Urothelium cell line (cell line): ENCODE measurements at places on chromosomes 16 and 17.
A peak's percentile ranks its signal among the peaks of the same experiment; 100 is the strongest.

DNA sequence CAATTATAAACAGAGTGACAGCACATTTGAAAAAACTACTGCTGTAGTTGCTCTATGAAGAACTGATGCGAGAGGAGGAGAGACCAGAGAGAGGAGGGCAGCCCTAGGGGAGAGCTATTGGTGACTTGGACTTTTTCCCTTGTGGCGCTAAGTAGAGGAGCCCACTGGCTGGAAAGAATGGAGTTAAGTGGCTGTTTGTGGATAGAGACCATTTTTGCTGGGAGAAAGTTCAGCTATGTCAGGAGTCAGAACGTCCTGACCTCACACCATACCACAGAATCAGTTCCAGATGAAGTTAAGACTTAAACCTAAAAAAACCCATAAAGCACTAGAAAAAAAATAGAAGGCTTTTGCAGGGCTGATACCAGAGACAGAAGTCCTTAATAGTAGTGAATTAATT lies 2.0 kb downstream of the POLR2A start:
- DNase-seq: no peak

GRCh38 chr17:2041561-2042389 lies at the start of gene OVCA2:
Gene OVCA2 (plus strand): TSS chr17:2042022. CDS start chr17:2042048, 26 bp downstream.
- peak; percentile 91 for DNase-seq

DNA sequence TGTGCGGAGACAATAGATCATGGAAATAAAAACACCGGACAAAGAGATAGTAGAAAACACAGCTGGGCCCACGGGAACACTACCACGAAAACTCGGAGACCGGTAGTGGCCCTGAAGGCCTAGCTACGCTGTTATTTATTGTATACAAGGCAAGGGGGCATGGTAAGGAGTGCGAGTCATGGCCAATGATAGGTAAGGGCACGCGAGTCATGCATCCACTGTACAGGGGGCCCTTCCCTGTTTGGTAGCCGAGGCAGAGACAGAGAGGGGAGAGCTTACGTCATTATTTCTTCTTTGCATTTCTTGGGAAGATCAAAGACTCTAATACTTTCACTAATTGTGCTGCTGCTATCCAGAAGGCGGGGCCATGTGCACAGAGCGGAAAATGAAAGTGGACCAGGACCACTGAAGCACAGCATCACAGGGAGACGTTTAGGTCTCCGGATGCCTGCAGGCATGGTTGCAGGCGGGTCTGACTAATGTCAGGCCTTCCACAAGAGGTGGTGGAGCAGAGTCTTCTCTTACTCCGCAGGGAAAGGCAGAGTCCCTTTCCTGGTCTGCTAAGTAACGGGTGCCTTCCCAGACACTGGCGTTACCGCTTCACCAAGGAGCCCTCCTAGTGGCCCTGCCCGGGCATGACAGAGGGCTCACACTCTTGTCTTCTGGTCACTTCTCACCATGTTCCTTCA lies 74.4 kb upstream of the ARL4D start:
- peak; percentile 32 for DNase-seq

DNA sequence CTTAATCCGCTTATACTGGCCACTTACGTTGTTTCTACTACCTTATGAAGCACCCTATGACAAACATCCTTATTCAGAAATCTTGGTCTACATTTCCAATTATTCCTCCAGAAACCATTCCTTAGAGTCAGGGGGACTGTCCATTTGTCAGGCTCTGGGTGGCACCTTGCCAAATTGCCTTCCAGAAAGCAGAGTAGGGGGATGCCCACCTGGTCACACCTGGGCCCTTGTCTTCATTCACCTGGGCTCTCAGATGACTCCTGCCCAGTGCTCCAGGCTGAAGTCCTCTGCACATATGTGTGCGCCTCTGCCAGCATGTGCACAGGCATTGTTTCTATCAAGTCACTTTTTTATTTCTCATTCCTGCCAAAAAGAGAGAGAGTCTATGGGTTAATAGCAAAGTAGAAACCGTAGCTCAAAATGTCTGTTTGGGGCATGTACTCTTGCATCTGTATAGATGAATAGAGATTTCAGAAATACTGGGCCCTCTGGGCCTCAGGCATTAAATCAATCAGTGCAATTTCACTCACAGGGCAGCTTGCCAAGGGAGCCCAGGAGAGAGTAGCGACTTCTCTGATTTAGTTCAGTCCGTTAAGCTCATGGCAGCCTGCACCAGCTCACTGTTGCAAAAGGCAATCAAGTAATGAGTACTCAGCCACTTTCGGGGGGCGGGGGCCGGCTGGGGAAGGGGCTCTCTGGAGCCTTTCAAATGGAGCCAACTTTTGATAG lies 104.7 kb downstream of the SOCS1 start:
- no peak for DNase-seq

DNA sequence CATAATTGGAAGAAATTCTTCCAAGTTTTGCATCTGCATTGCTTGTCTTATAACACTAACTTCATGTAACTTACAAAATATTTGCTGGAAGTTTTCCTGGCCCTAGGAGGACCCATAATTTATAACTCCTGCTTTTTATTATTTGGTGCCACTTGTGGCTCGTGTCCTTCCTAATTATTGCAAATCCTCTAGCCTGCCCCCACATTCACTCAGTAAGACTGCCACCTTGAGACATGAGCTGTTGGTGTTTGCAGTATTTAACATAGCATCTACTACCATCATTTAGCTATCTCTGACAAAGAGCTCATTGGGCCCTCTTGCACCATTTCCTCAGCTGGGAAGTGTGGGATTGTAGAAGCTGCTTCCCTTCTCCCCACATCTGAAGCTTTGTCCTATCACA lies 49.5 kb downstream of the FTO start:
- DNase-seq: no peak

DNA sequence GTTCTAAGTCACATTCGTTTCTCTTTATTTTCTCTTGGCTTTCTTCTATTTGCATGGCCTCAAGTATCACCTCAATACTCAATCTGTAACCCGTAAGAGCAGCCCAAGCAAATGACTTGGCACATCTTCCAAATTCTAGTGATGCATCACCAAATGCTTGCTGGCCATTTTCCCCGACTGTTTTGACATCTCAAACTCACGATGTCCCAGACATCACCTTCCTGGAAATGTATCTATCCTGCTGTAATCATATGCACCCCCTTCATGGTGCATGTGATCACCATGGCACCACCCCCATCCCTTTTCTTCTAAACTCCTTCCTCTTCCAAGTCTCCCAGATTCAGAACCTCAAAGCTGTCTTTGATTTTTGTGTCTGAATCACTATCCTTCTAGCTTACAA lies 24.0 kb upstream of the ABCA5 start:
- no peak for DNase-seq
